RCC 7860 (cell line): ENCODE measurements at places on chromosomes 12 and 14.

GRCh38 chr12:122182887-122183587, at the start of gene LRRC43:
LRRC43 (plus strand) TSS chr12:122183123; CDS start chr12:122183145, 22 bp downstream.
- DNase-seq, result no peak

DNA sequence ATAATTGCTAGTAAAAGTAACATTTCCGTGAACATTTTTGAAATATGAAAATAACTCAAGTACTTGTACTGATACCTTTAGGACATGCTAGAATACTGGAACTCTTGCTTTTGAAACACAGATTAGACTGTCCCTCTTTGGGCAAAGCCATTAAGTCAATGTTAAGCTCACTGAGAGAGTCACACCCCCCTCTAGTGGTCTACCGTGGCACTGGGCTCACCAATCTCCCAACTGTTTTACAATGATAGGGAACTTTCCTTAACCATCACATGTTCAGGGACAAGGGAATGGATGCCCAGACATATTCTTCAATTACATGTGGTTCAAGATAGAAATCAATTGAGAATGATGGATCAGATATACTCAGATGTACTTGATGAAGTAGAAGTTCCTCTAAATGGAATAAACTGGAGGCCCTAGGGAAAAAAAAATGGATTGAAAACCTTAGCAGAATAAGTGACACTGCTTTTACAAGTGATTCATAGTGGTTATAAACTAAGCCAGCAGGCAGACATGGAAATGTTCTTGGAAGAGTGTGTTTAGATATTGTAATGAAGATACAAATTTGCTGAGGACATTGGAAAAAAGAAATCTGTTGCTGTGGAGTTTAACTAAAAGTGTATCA, 17.8 kb downstream of the NANOG start:
- peak; percentile 37 for DNase-seq

- DNase-seq, result no peak
These were observed 19.2 kb downstream of the IL26 start for GRCh38 chr12:68206446-68206845.

- DNase-seq, result no peak
These were observed 310.2 kb downstream of the APAF1 start for GRCh38 chr12:98955284-98955683.

DNA sequence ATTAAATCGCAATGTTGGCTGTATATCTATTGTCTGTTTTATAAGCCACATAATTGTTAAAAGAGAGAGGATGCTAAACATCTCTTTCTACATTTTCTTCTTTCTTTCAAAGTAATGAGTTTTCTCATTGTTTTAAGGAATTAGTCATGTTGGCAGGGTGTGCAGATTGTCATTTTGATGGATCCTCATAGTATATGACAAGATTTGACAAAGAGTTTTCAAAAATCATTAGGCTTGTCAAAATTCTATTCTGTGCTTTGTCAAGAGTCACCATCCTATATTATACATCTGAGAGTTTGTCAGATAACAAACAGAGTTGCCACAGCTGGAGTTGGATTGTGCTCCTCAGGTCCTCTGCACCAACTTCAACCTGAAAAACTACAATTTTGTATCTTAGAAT, 35.4 kb upstream of the APPL2 start:
- no peak for DNase-seq

DNA sequence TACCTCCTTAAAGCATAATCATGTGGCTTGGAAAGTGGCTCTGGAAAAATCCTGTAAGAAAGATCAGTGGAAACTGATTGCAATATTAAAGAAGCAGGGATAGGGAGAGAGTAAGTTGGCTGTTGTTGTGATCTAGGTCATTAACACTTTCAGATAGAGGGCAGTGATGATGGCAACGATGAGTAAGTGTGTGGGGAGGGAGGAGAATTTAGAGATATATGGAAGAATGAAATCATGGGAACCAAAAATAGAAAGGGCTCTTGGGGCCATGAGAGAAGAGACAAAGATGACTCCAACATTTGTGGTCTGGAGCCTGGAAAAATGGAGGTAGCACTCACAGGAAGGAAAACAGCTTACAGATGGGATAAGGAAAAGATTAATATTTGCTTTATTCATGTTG, 23.3 kb downstream of the SNRPF start:
- DNase-seq, result no peak

- DNase-seq, result no peak
These were observed 5.0 kb upstream of the ADGRD1 start for GRCh38 chr12:130948751-130949150.

GRCh38 chr14:57883061-57883460, 17.2 kb upstream of the SLC35F4 start:
- DNase-seq, result no peak

DNA sequence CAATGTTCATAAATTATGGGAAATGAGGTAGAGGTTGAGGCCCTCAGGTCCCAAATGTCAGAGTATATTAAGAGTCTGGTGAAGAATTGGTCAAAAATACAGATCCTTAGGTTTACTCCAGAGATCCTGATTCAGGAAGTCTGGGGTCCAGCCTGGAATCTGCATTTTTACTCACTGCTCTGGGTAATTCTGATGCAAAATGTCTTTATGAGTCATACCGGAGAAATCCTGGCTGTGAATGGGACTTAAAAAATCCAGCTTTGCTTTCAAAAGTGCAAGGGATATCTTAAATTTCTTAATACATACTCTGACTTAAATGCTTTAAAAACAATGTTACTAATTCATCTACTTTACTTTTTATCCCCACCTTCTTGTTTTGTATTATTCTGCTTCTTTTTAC, 74.5 kb downstream of the FERMT2 start:
- DNase-seq, result no peak

- DNase-seq, result peak; percentile 61
These were observed 89.4 kb downstream of the ATP23 start for GRCh38 chr12:58030566-58031279.

- DNase-seq, result peak; percentile 90
These were observed 25.6 kb upstream of the KRAS start for GRCh38 chr12:25276199-25276937.

- no peak for DNase-seq
These were observed 14.1 kb downstream of the SUSD6 start for GRCh38 chr14:69625299-69626131.

GRCh38 chr14:82190742-82191141, 657.1 kb upstream of the SEL1L start:
- DNase-seq, result no peak

DNA sequence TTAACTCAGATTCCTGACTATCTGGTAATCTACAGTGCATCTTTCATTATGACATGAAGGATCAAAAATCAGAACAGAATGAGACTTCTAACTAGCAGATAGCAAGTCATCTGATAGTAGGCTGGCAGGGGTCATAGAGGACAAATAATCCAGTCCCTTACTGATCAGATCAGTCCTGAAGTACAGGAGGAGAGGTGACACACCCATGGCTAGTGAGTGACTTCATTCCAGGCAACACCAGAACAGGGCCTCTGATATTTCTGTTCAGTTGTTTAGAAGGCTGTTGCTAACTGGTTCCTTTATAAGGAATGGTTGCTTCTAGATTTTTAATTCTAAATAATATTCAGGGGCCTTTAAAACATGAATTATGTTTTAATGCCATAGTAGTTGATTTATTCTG, 222.1 kb downstream of the NTF3 start:
- no peak for DNase-seq

- no peak for DNase-seq
These were observed 115.5 kb downstream of the CCDC59 start for GRCh38 chr12:82242729-82243128.

GRCh38 chr12:3283137-3283680, 206.0 kb downstream of the TSPAN9 start:
- no peak for DNase-seq

DNA sequence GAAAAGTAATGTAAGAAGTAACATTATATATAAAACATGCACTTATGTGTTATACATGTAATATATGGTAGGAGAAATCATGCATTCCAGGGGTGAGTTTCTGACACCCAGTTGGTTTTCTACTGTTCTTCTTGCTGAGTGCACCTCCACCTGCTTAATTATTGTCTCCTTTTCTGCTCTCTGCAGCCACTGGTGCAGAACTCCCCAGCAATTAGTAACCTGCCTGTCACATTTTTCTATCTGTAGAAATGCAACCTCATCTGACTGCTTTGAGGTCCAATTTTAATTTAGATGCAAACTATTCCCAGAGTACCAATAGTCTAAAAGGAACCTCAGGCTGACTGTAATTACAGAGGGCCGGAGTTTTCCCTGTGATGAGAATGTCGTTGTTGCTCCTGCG, 842.1 kb downstream of the AACS start:
- no peak for DNase-seq

GRCh38 chr12:109605599-109606228, 32.1 kb downstream of the MVK start:
- DNase-seq, result no peak

- no peak for DNase-seq
These were observed 36.6 kb downstream of the MNAT1 start for GRCh38 chr14:60771117-60771516.

- no peak for DNase-seq
These were observed 908 bp upstream of the WIF1 start for GRCh38 chr12:65121956-65122469.

- DNase-seq, result no peak
These were observed 7.8 kb downstream of the BHLHE41 start for GRCh38 chr12:26116829-26117715.

- DNase-seq, result peak; percentile 8
These were observed 136.7 kb downstream of the ZNF664 start for GRCh38 chr12:124109760-124110159.

DNA sequence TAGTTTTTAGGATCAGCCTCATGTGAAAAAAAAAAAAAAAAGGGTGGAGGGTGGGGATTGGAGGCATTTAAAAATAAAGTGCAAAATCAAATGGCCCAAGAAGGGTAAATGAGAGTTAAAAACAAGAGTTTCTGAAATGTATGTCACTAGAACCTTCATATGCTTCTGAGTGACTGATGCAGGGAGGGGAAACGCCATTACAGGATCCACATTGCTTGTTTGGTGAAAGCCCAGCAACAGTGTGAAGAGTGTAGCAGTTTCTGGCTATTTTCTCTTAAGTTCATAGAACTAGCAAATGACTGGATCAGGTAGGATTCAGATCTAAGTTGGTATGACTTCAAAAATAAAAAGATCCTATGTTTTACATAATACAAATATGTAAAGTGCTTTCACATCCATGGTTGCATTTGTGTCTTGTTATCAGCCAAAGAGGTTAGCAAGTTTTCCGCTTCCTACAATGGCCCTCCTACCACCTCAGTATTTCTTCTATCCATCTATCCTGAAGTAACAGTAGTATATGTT, 2.9 kb downstream of the CHPT1 start:
- DNase-seq, result no peak

- no peak for DNase-seq
These were observed 16.7 kb upstream of the IFNG start for GRCh38 chr12:68176257-68176656.

- DNase-seq, result no peak
These were observed 113.2 kb upstream of the TMEM132D start for GRCh38 chr12:130016986-130017385.

GRCh38 chr12:49636979-49637755, 13.8 kb downstream of the PRPF40B start:
- DNase-seq, result peak; percentile 47

- peak; percentile 94 for DNase-seq
These were observed at the start of gene PPFIBP1 for GRCh38 chr12:27523642-27524493. PPFIBP1 (plus strand) TSS chr12:27524206; CDS start chr12:27633397, 109,191 bp downstream.

GRCh38 chr14:29016050-29016900, 249.7 kb downstream of the FOXG1 start:
- DNase-seq, result no peak

DNA sequence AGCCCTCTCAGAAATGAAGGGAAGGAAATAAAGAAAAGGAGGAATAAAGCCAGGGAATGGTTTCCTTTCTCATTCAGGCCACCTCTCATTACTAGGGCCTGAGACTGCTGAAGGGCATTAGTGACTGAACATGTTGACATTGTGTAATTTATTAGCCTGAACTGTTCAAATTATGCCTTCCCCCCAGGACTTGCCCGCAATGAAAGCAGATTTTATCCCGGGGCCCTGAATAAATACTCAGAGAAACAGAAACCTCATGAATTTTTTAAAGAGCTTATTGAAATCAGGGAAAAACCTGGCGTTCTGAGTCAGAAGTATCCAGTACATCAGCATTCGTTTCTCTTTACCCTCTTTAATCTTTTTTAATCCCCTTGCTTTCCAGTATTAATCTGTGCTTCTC, 35.9 kb upstream of the WSCD2 start:
- DNase-seq, result no peak

DNA sequence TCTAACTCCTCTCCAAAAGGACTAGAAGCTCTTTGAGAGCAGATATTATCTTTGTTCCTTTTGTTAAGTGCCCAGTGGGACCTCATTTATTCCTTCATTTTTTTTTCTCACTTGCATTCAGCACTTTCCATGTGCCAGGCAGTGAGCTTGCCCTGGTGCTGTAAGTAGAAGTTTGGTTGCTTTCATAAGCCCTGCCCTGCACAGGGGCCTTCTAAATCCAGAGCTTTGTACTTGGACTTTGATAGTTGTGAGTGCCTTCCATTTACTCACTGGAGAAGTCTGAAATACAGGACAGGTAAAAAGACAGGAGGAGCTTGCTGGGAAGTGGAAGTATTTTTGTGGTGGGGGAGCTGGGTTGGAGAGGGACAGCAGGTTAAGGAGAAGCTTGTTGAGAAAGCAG, 56.7 kb upstream of the PTCSC3 start:
- DNase-seq, result no peak

DNA sequence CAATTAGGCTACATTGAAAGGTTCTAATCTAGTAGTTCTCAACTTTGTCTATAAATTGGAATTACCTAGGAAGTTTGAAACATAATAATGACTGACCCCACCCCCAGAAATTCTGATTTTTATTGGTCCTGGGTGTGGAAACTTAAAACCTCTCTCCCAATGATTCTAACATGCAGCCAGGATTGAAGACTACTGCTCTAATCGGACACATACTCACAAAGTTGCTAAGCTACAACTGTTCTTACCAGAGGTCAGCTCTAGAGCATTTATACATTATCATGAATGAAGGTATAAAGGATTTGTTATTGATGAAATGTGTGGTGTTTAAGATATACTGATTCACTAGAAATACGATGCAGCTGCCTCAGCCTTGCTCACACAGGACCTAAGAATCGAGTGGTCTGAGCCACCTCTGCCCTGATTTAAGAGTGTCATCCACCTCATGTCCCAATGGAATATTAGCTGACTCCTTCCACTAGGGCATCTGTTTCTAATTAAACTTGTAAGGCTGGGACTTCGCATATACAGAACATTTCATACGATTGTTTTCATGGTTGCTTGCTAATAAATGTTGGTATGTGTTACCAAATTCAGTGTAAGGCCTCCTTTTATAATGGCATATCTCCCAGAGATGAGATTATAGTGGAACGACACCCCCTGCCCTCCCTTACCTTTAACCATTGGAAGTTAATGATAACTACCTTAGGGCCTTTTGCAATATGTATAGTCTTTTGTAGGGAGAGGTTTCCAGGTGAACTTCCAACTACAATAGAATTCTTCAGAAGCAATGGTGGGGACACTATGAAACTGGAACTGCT, 410.8 kb upstream of the PDE3A start:
- DNase-seq, result no peak
